Activated CD4-positive, alpha-beta T cell treated with anti-CD3 and anti-CD28 coated beads for 1 hour (primary cell): ENCODE measurements at places on chromosomes 12 and 14.

- no peak for DNase-seq
These were observed 153.7 kb upstream of the SLC38A2 start for GRCh38 chr12:46526233-46526632.

DNA sequence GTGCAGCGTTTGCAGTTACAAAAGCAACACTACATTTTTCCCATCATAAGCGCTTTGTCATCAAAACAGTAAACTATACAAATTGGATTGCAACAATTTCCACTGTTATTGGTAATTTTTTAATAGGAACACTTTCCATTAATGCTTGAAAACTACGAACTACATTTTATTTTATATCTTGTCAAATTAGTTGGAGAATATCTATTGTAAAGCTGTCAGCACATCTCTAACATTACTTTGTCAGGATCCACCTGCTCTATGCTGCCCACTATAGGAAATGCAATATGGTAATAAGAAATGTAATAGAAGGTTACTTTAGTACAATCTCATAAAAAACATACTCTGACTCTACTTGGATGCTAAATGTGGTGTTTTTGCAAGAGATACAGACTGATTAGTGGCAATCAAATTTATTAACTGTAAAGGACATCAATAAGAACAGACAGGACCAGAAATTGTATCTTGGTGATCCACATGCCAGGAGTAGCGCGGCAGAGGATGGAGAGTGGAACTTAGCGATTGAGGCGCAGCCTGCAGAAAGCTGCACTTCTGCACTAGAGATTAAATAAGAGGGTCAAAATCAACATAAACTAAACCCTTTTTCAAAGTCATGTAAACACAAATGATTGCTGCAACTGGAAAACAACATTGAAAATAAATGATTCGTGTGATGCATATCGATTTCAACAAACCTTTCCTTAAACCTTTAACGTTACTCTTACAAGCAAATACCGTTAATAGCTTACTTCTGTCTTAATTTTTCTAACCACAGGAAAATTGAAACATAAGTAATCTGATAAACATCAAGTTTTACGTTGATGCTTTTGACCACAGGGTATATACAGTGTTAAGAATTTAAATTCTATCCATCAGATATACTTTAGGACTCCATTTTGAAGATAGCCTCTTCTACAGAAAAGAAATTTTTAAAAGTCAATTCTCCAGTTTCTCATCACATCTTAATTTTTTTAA lies 3.6 kb upstream of the ARID2 start:
- DNase-seq: no peak

- no peak for DNase-seq
These were observed 37.0 kb upstream of the OAS1 start for GRCh38 chr12:112869778-112870177.

DNA sequence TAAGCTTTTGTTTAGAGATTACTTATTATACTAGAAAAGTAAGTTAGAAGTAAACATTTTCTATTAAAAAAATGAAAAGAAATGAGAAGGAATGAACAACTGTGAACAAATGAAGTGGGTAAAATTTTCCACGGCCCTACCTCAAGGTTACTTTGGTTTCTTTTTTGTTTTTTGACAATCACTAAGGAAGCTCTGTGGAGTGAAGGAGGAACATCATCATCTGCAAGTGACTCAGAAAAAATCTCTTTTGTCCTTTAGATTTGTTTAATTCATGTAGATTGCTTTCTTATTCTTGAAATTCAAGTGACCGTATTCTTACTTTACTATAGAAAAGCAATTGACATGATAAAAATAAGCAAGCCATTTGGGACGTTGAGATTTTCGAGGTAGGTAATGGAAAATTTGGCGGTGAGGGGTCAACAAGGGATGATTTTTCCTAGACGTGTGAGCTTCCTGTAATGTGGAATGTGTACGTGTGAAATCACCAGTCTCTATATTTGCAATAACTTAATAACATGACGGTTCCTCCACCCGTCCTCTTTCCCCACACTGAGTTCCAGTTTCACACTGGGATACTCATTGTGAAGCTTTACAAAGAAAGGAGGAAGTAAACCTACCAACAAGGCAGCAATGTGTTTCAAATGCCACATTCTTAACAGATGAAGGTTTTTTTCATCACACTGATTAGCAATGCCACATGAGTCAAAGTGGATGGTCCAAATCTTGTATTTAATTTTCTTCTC lies 62.3 kb upstream of the EGLN3 start:
- no peak for DNase-seq

GRCh38 chr12:123531091-123531490 lies 2.4 kb downstream of the RILPL1 start:
- DNase-seq: no peak
